ENCODE measurements at places on chromosomes 1 and 21. TPM values are rescaled to one million over a fixed set of nuclear protein-coding genes. Genes with fewer than 3 reads are reported as not detected.

Gene KRTAP19-3
- total RNA-seq, result not detected

Gene TTLL7
- 21.8 TPM for total RNA-seq

GRCh38 chr1:90919190-90919719 is 102.6 kb downstream of the ZNF644 start:
- no peak for DNase-seq
- H3K36me3 ChIP-seq, result no peaks in the 10 kb centered on the region
- H3K4me3 ChIP-seq, result no peak overlapping the region
- H3K27me3 ChIP-seq, result no peaks in the 10 kb centered on the region

DNA sequence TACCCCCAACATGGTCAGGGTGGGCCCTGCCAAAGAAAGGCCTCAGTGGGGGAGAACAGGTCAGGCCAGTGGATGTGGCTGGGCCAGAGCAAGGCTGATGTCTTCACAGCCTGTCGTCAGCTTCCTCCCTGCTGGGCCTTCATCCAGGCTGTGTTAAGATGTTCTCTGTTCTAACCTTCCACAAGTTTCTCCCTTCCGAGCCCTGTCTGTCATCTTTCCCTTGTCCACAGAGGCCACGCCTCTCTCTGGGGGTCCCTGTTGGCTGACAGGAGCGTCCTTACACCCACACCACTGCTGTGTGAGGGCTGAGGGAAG is 36.2 kb downstream of the SIM2 start:
- DNase-seq, result no peak
- no peak overlapping the region for H3K27ac ChIP-seq
- no peaks in the 10 kb centered on the region for H3K4me1 ChIP-seq

Data from ovary (tissue), 10 donors.